Glutamatergic neuron (in vitro differentiated cells): ENCODE measurements at places on chromosomes 1 and 21. TPM values are rescaled to one million over a fixed set of nuclear protein-coding genes. Genes with fewer than 3 reads are reported as not detected.

DNA sequence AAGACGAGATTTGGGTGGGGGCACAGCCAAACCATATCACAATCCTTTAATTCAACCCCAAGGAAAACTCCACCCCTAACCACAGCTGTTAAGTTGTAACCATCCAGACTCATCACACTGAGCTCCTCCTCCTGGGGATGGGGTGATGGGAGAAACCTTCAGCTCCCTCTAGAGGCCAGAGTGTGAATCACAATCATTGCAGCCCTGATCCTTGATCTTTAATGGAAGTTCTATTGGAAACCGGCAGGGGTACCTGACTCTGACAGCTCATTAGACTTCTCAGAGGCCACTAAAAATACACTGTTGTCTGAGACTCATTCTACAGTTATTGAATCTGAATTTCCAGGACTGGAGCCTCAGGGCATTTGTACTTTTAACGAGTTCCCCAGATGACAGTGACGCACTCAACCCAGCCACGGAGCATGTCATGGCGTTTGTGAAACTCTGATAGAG lies 127.2 kb downstream of the IGSF21 start:
- peak; percentile 66 for DNase-seq

- DNase-seq: no peak
Observed at GRCh38 chr1:92989936-92990583, 28.8 kb upstream of the DIPK1A start.

- no peak for DNase-seq
Observed at GRCh38 chr1:64940025-64940424, 26.3 kb downstream of the JAK1 start.

DNA sequence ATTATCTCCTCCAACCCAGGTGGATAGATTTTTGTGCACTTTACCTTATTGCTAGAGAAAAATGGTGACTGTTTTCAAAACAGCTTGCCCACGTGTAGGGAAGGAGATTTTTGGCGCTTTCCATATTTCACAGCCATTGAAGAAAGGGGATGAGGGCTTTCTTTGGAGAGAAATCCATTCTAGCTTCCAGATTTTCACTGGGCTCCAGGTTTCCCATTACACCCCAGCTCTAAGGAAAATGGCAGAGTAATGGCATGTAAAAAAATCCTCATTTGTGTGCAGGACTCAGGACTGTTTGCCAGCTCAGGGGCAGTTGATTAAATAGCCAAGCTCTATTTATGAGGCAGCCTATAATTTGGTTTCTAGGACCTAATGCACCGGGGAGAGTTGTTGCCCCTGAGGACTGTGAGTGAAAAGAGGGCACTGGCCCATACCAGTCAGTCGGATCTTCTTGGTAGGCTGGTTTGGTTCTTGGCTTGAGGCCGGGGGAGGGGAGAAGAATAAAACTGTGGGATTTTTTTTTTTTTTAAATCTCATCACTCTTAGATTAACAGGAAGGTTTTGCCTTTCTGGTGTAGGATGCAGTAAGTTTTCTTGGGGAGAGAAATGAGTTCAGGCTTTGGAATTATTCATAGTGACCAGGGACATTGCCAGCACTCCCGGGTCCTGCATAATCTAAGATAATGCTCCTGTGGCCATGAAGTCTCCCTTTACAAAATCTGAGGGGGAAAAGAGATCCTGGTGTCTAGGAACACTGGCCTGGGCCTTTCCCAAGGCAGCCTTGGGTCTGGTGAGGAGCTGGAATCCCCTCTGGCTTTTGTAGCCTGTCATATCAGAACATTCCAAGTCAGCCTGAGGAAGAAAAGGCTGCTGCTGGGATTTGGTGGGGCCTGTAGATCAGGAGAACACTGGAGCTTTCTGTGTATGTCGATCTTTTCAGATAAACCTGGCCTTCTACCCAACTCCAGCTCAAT lies 1.9 kb upstream of the ARID1A start:
- no peak for DNase-seq

- no peak for DNase-seq
Observed at GRCh38 chr21:45098867-45099266, 24.5 kb downstream of the ADARB1 start.

KIF2C gene
- 8.6 TPM for total RNA-seq

PDPN gene
- 4.8 TPM for total RNA-seq

PRUNE1 gene
- 14.9 TPM for total RNA-seq

CYYR1 gene
- total RNA-seq: 40.7 TPM
